Left lung (tissue), 14 donors: ENCODE measurements at places on chromosomes 3 and 15. TPM values are rescaled to one million over a fixed set of nuclear protein-coding genes. Genes with fewer than 3 reads are reported as not detected.

GRCh38 chr15:74174219-74174957 lies 878 bp downstream of the ISLR start:
- H3K4me1 ChIP-seq: peaks cover 8% of the 10 kb centered on the region
- H3K27ac ChIP-seq: no peak overlapping the region
- DNase-seq: no peak
- H3K36me3 ChIP-seq: no peaks in the 10 kb centered on the region
- H3K4me3 ChIP-seq: no peak overlapping the region

- peaks cover 27% of the 10 kb centered on the region for H3K27me3 ChIP-seq
- no peak overlapping the region for H3K4me3 ChIP-seq
- peak; percentile 74 for DNase-seq
- H3K4me1 ChIP-seq: no peaks in the 10 kb centered on the region
Measured at GRCh38 chr15:68553994-68554720, 24.6 kb upstream of the CORO2B start.

The ALCAM gene
- total RNA-seq: 137 TPM

The RARB gene
- total RNA-seq: 8.1 TPM

GRCh38 chr3:86225461-86225860 lies 765.5 kb downstream of the VGLL3 start:
- H3K4me1 ChIP-seq: no peaks in the 10 kb centered on the region
- no peak for DNase-seq
- H3K4me3 ChIP-seq: no peak overlapping the region
- no peak overlapping the region for H3K27ac ChIP-seq
- H3K36me3 ChIP-seq: no peaks in the 10 kb centered on the region
- no peaks in the 10 kb centered on the region for H3K27me3 ChIP-seq
